ENCODE measurements at places on chromosomes 2 and 18.

DNA sequence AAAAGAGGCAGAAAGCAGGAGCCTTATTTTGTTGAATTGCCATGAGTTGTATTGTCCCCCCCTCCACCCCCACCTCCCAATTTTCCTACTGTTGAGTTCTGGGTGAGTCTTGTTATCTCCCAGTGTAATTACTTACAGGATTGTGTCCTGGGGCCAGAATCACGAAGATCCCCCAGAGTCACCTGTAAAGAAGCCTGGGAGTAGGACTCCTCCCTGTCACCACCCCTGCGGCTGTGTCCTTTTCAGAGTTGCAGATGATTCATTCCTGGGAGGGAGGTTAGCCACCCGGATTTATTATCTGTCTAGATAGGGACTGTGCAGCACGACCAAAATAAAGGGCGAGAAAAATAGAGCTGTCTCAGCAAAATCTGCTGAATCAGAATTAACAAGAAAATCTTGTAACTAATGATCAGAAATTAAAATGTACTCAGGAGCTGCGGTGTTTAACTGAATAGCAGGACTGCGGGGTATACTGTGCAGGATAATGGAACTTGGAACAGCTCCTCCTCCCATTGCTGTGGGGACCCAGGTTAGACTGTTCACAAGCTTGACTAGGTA, 81.7 kb upstream of the CAPN13 start:
- no peak for DNase-seq

- peak; percentile 13 for DNase-seq
Observed at GRCh38 chr2:100730290-100730868, 89.6 kb upstream of the NPAS2 start.

DNA sequence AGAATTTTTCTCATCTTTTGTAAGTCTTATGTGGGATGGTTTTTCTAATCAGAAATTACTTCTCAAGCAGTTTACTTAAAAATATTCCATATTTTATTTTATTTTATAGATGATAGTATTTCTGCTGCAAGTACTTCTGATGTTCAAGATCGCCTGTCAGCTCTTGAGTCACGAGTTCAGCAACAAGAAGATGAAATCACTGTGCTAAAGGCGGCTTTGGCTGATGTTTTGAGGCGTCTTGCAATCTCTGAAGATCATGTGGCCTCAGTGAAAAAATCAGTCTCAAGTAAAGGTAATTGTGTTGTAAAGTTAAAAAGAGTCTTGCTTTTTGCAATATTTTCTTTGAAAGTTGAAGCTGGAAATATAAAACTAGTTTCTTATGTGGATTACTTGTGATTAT, 76.2 kb downstream of the EML4 start:
- no peak for DNase-seq

DNA sequence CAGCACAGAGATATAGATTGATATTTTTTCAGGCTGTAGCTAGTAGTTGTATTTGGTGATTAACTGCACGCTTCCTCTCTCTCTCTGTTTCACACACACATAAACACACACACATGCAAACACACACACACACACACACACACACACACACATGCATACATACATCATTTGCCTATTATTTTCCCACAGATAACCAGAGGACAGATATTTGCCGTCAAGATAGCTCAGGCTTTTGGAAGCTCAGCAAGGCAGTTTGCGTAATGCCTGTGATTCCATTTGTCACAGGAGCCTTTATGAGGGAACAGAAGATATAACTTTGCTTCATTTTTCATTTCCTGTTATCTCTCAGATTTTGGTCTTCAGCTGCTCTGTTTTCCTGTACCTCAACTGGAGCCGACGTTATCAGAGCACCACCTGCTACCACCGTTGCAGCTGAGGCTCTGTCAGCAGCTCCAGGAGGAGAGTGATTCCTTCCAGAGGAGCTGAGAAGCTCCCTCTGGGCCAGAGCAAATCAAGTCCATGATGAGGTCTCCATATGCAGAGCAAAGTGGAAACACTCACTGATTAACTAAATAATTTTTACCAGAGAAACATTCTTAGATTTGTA, 341.9 kb upstream of the PIK3C3 start:
- DNase-seq, result no peak

- no peak for DNase-seq
Observed at GRCh38 chr2:181459621-181460021, 2.4 kb downstream of the ITGA4 start.

DNA sequence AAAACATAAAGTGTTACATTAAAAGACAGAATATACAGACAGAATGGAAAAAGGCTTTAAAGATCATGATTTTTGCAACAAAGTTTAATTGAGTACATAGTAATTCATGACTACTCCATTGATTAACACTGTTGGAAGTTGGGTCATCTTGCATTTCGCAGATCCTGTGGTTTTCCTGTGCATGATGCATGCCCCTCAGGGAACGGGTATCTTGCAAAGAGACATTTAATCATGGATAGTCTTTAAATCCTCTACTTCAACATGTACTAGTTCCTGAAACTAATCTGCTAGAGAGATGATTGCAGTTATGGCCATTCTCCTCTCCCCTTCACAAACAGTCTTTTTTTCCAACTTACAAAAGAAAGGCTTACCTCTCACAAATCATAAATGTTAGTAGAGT, 155.6 kb upstream of the DSEL start:
- no peak for DNase-seq

DNA sequence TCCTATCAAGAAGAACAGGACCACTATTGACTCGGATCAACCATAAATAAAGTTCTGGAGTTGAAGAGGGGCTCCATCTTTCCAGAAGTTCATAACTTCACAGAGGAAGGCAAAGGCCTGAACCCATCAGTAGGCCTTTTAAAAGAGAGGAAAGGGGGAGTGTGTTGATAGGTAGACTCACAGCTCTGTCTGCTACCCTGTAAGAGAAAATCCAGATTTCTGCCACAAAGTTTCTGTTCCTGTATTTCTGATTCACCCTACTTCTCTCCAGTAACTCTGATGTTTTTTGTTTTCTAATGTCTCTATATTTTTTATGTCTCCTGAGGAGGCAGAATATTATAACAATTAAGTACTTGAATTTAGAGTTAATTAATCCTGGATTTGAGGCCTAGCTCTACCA, 564.0 kb downstream of the TNS1 start:
- no peak for DNase-seq

DNA sequence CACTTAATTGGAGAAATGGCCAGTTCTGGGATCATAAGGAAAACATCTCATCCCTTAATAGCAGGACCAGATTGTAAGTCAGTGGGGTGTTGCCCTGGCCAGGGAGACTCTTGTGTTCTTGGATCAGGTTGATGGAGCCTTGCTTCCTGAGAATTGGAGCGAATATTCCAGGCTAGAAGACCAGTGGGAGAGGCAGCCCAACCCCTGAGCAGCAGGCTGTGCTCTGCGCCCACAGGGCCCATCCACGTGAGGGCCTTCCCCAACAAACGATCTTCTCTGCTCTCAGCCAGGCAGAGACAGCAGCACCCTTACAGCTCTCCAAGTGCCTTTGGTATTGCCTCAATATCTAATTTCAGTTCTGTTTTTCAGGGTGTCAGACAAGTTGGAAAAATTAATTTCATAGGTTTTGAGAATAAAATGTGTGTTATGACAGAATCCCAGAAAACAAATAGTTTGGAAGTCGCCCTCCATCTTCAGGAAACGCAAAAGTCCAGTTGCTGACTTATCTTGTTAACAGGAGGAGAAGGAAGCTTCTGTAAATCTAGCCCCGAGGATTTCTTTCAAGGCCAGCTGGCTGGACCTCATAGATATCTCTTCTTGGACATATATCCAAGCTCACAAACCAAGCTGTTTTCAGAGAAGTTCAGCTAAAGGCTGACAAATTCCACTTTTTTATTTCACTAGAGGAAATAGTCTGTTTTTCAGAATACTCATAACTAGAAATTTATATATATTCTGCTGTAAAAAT, 105.5 kb downstream of the COPS8 start:
- no peak for DNase-seq

GRCh38 chr2:227634201-227634600, 16.9 kb downstream of the SCYGR4 start:
- no peak for DNase-seq

DNA sequence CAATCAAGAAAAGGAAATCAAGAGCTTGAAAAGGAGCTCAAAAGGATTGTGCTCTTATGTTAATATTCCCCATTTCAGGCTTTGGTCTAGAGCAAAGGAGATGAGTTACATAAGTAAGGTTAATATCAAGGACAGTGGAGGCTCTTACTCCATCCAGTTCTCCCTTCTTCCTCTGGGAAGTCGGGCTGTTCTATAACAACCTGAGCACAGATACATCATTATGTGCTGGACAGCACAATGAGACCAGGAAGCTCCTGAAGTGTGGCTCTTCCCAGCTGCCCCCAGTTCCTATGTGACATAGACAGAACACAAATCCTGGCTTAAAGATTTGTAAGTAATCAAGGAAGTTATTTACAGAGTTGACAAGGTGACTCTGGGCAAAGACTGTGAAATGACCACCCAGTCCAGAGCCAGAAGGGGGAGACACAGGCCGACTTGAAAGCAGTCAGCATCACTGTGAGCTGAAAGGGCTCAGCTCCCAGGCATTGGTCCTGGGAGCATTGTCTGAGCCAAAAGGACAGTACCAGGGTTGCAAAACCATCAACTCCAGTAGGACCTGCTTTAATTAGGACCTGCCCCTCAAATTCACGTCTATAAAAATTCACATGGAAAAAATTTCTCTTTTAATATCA, 917.6 kb upstream of the ACVR2A start:
- no peak for DNase-seq

DNA sequence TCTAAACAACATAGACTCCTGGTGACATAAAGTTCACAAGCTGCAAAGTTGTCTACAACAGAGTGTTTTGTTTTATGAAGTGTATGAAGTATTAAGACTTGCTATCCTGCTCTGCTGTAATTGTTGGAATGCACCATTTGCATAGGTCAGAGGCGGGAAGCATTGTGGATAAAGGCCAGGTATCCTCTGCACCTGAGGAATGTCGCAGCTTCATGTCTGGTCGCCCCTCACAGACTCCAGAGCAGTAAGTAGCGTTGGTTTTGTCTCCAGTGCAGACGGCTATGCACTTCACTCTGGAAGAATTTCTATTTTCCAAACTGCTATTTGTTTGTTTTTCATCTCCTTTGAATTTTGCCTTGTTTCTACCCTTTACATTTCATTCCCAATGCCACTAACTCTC, 63.1 kb downstream of the UNC80 start:
- no peak for DNase-seq

DNA sequence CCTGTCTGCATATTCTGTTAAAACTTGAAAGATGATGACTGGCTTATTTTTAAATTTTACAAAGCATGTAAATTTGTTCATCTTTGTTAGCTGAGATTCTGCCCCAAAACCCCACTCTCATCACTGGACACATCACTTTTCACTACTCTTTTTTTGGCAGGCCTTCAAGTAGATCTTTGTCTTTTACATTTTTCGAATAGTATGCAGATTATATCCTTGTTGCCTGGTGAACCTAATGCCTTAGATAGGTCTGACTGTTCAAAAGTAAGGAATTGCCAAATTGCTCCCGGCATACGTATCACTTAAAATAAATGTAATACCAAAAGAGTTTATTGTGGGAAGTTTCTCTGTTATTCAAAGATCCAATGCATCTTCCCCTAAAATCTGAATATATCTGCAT, 303.3 kb downstream of the XIRP2 start:
- DNase-seq, result no peak

DNA sequence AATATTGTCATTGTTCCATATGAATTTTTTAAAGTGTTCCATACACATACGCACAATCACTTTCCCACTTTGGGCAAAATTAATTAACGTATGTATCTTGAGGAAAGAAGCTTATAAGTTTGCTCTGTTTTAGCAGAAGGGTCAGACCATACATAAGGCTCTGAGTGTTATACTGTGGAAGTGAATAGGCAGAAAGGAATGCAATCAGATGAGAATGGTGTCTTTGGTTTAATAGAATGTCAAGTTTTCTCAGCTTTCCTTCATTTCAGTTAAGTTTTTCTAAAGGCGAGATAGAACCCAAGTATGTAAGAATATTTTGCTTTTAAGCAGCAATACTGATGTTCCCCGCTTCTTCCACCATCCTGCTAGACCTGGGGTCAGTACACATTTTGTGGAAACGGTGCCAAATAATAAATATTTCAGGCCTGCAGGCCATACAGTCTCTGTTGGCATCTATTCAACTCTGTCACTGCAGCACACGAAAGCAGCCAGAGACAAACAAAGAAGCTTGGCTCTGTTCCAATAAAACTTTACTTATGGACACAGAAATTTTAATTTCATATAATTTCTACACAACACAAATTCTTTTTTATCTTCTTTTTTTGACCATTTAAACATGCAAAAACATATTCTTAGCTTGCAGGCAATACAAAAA, 100.6 kb downstream of the UPP2 start:
- DNase-seq, result no peak

DNA sequence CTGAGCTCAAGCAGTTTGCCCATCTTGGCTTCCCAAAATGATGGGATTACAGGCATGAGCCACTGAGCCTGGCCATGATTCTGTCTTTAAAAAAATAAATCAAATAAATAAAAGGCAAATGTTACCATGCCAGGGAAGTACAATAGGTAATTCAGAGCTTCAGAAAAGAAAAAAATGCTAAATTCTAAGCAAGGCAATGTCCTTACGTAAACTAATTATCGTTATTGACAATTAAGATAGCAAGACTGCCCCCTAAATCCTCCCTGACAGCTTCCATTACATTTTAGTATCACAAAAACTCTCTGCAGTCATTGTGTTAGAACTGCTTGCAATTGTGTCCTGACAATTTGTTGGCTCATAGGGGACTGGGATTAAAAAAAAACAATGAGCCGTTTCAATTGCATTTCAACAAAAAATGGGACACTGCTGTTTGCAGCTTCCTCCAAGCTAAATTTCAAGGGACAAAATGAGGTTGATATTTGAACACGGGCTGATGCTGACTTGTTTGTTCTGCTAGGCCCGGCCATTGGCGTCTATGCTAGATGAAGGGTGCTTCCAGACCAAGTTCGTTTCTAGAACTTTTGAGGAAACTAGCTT, 88.9 kb downstream of the MOGAT1 start:
- DNase-seq, result no peak

DNA sequence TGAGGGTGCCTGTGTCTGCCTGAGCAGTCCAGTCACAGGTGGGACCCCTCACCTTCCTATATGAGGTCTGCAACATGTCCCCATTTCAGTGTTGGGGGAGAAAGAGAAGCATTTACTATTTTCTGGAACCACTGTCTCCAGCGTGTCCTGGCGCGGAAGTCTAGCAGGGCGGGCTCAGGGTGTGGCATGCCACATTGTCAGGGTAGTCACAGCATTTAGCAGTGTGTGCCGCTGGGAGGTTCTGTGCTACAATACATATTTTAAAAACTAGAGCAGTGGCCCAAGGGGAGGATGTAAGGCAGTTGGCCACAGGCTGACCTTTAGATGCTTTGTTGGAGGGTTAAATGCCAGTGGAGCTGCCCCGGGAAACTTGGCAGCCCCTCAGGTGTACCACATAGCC, 12.5 kb downstream of the UBE2F start:
- DNase-seq, result no peak

- no peak for DNase-seq
Observed at GRCh38 chr2:76895469-76895868, 626.7 kb downstream of the LRRTM4 start.

Measured in stimulated activated CD8-positive, alpha-beta memory T cell treated with anti-CD3 and anti-CD28 coated beads, Interleukin-4, amount 100 ng/mL, for 24 hours (primary cell).